Ammon's horn (tissue), 1 donor: ENCODE measurements at places on chromosomes 4 and X.

GRCh38 chr4:8471211-8471875, 30.8 kb downstream of the TRMT44 start:
- no peak for DNase-seq

GRCh38 chr4:172596206-172596605, 572.4 kb upstream of the GALNT7 start:
- no peak for DNase-seq

DNA sequence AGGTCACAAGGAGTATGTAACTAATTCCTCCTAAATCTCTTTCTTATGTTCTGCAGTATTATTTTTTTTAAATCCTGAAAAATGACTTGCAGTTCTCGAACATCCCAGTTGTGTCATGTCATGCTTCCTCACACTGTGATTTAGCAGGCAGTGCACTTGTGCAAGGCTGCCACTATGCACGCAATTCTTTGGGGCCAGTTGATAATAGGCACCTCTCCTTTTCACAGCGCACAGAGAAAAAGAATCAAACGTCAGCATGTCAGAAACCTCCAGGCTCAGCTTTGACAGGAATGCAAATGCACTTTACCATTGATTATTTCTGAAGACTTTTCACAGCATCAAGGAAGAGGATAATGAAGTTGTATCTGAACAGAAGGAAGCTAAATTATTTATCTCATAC, 62.9 kb downstream of the FGF13 start:
- DNase-seq: no peak

DNA sequence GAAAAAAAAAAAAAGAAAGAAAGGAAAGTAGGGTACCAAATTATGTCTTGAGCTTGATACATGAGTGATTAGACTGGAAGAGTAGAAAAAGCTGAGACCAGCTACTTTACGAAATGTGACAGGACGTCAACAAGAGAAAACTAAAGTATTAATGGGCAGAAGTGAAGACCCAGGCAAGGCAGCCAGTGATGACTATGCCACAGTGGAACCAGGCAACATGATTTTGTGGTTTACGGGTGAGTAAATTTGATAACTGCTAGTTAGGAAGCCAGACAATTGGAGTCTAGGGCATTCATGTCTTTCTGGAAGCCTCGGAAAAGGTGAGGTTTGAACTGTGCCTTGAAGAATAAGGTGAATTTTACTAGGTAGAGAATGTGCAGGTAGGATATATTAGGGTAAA, 326.4 kb downstream of the TENM3 start:
- no peak for DNase-seq
